Cerebellar nuclear complex (tissue), 1 donor: ENCODE measurements at places on chromosomes 1 and 21.

GRCh38 chr1:67647036-67647798 is 37.8 kb upstream of the GADD45A start:
- peak; percentile 2 for DNase-seq

GRCh38 chr1:32786856-32787255 is 30.3 kb downstream of the YARS1 start:
- DNase-seq: no peak

DNA sequence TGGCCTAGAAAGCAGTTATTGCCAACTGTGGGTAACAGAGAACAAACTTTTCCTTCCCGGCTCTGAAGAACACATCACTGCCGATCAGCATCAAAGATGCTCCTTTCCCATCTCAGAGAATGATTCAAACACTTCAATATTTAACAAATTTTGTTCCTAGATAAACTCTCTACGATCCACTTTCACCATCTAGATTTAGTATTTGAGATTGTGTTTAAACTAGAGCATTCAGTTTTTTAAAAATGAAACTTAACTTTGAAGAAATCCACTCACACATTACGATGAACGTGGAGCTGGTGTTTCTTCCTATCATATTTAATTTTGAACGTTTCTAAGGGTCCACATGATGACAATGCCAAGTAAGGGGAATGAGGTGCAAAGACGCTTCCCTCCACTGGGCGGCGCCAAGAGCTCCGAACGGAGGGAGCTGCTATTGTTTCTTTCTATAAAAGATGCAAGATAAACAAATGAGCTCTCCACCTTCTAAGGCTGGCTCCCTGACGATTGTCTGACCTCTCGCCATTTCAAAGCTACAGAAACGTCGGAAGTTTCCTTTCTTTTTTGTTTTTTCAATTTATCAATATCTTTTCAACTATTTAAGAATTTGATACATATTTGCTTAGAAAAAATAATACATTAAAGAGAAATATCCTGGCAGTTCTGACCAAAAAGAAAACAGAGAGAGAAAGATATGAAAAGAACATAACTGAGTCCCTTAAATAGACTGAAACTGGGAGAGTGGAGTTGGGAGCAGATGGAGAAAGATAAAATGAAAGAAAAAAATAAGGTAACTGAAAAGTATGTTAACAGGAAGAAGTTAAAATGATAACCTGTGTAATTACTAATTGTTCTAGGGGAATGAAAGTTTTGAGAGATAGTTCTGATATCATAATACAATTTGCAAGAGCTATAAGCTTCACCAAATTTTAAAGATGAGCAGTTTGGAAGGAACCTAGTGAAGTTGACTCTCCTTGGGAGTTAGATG is 4.4 kb upstream of the BARHL2 start:
- peak; percentile 47 for DNase-seq

DNA sequence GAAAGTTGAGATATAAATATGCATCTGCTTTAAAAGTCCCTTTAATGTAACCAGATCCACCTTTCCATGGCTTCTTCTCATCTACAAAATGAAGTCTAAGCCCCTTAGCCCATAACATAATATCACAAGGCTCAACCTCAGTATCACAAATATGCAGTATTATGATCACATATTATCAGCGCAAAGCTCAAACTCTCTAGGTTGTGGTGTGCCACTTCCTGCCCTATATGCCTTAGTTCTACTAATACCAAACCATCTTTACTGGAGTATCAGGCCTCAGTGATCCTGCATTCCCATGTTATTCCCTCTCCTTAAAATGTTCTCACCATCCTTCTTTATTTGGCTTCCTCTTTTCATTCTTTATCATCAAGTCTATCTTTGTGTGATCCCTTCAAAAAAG is 301.8 kb downstream of the NEGR1 start:
- DNase-seq: no peak

DNA sequence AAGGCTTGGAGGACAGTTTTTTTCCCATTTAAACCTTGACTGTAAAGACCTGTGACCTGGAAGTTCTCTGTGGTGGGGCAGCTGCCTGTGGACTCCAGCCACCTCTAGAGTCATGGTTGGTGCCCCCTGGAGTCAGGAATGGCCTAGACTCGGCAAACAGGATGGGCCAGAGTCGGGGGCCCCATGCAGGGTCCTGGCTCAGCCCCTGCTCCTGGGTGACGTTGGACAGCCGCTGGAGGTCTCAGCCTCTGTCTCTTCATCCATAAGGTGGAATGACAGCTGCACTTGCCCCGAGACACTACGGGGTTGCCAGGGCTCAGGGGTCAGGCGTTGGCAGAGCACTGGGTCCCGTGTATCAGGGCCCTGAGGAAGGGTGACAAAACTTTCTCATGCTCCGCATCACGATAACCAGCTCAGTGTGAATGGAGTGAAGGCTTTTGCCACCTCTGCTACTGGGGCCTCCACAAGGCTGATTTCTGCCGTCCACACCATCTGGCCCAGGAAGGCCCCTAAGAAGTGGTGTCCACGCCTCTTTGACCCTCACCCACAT is 58.5 kb upstream of the TTC34 start:
- DNase-seq: no peak

- DNase-seq: no peak
These were observed 159.2 kb downstream of the GALNT2 start for GRCh38 chr1:230226007-230226800.

GRCh38 chr1:54328066-54328636 is 78.0 kb downstream of the SSBP3 start:
- DNase-seq: no peak

DNA sequence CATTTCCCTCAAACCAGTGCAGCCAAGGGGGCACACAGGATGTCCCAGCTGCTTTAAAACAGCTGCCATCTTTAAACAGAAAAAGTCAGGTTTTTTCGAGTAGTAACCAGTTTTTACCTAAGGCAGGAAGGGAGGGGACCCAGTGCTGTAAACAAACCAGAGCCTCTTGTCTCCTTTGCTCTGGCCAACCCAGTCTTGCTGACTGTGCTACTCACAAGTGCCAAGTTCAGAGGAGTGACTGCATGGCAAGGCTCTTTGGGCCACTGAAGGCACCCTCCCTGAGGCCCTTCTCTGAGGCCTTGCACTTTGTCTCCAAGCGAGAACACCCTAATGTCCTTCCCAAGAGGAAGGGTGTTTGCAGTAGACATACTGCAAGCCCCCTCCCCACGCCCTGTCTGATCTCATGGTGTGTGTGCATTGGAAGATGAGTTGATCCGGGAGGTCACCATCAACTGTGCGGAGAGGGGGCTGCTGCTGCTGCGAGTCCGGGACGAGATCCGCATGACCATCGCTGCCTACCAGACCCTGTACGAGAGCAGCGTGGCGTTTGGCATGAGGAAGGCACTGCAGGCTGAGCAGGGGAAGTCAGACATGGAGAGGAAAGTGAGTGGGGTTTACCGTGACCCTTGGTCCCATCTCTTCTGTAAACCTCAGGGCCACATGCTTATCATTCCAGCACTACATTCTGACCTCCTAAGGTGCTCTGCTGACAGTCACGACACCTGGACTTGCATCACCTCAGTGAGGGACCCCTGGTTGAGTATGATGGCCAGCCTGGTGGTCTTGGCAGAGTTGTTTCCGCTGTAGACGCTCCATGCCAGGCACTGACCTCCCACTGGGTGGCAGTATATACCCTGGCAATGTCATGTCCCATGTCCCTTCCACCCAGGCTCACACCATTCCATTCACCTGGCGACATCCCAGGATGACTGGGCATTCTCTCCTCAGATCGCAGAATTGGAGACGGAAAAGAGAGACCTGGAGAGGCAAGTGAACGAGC is 4.7 kb downstream of the DNALI1 start:
- no peak for DNase-seq

- no peak for DNase-seq
These were observed 76.5 kb upstream of the C1orf21 start for GRCh38 chr1:184310157-184310819.

GRCh38 chr21:43627527-43627926 is 31.8 kb downstream of the HSF2BP start:
- DNase-seq: no peak
